ENCODE measurements at places on chromosomes 16 and 17. TPM values are rescaled to one million over a fixed set of nuclear protein-coding genes. Genes with fewer than 3 reads are reported as not detected.

KRT37 gene
- total RNA-seq: not detected

CASKIN1 gene
- total RNA-seq: 0.75 TPM

CIITA gene
- total RNA-seq: 0.98 TPM

TSPAN10 gene
- 0.53 TPM for total RNA-seq

All from muscle of leg (tissue), 16 donors.